Activated T-helper 17 cell treated with anti-CD3 and anti-CD28 coated beads, Interleukin-2, amount 50 U/mL, for 72 hours (primary cell): ENCODE measurements at places on chromosomes 4 and X. TPM values are rescaled to one million over a fixed set of nuclear protein-coding genes. Genes with fewer than 3 reads are reported as not detected.

DNA sequence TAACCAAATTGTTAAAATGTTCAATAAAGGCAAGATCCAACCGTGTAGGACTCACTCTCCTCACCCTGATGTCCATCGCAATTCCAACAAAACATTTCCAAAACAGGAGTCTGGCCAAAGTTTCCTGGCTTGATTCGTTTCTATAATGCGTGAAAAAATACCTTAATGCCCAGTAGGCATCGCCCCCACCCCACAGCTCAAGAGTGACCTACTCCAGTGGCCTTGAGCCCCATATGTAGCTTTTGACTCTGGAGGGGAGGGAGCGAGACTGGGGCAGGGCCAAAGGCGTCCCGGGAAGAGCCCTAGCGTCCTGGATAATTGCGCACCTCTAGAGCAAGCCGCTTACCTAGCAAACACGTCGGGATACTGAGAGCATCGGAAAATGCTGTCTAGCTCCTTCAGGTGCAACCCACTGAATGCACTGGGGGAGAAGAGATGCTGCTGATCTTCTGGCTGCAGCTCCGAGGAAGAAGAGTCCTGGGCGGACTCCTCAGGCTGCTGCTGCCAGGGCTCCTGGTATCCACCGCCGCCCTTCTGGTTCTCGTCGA lies 55.6 kb upstream of the NKAP start:
- no peak overlapping the region for H3K27ac ChIP-seq
- ATAC-seq = no peak
- no peak overlapping the region for H3K4me3 ChIP-seq

DNA sequence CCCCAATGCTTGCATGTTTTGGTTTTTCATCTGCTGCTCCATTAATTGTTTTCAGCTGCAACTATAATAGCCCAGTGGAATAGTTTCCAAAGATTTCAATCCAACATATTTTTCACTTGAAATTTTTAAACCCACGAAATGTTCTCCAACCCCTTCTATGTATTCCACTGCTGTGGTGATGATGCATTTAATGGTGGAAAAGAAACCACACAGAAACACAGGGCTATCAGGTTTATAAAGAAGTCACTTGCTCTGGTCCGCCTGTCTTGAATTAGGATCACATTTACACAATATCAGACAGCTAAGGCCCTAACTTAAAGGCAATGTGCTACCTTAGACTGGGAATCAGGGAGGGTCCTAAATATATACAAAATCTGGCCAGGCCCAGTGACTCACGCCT lies 35.0 kb downstream of the OPHN1 start:
- peaks cover 3% of the 10 kb centered on the region for H3K27me3 ChIP-seq
- no peaks in the 10 kb centered on the region for H3K4me1 ChIP-seq
- no peaks in the 10 kb centered on the region for H3K36me3 ChIP-seq
- H3K4me3 ChIP-seq = no peak overlapping the region

DNA sequence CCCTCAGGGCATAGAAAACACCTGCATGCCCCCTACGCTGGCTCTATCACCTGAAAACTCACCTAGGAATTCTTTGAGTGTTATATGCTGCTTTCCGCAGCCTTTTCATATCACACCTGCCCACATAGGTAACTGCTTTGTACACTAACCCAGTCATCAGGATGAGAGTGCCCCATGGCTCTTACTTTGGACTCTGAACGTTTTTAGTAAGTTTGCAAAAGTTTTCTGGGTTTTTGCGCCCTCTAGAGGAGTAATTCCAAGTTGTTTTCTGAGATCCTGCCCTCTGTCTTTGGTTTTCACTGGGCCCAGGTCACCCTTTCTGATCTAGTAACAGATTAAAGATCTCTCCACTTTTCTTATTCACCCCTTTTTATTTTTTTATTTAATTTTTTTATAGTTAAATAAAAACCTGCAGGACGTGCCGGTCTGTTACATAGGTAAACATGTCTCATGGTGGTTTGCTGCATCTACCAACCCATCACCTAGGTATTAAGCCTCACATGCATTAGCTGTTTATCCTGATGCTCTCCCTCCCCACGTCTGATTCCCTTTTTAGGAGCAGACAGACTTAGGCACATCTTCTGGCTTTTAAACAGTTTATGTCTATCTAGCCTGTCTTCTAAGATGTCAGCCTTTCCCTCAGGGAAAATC lies 139.2 kb downstream of the NWD2 start:
- no peak for ATAC-seq
- H3K36me3 ChIP-seq = no peaks in the 10 kb centered on the region
- no peak overlapping the region for H3K27ac ChIP-seq
- H3K4me3 ChIP-seq = no peak overlapping the region

- no peak for ATAC-seq
- no peaks in the 10 kb centered on the region for H3K27me3 ChIP-seq
- H3K36me3 ChIP-seq = no peaks in the 10 kb centered on the region
- H3K27ac ChIP-seq = no peak overlapping the region
- H3K4me1 ChIP-seq = no peaks in the 10 kb centered on the region
Measured at GRCh38 chr4:75612306-75612705, 18.0 kb downstream of the CDKL2 start.

RAI2 gene
- total RNA-seq = not detected

ADAM29 gene
- total RNA-seq = not detected

DNA sequence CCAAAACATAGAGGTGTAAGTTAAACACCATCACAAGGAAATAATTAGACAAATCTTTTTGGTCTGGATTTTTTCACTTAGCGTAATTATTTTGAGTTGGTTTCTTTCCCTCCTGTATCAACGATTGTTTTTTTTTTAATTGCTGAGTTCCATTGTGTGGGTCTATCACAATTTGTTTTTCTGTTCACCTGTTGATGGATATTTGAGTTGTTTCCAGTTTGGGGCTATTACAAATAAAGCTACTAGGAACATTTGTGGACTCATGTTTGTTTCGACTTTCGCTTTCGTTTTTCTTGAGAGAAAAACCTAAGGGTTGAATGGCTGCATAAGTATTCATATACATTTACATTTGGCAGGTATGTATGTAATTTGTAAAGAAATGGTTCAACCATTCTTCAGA lies 20.4 kb upstream of the FBXW7 start:
- peak overlapping the region; percentile 72 for H3K4me3 ChIP-seq
- no peak for ATAC-seq
- H3K4me1 ChIP-seq = peaks cover 34% of the 10 kb centered on the region

GRCh38 chrX:153984351-153985178 lies 12.0 kb downstream of the TMEM187 start:
- H3K4me1 ChIP-seq = peaks cover 10% of the 10 kb centered on the region
- peaks cover 8% of the 10 kb centered on the region for H3K36me3 ChIP-seq
- peak overlapping the region; percentile 84 for H3K27ac ChIP-seq
- peak overlapping the region; percentile 87 for H3K4me3 ChIP-seq
- peak; percentile 35 for ATAC-seq
- no peaks in the 10 kb centered on the region for H3K27me3 ChIP-seq

GRCh38 chr4:105555409-105555808 lies 3.0 kb downstream of the ARHGEF38 start:
- ATAC-seq = no peak
- H3K27me3 ChIP-seq = peaks cover 3% of the 10 kb centered on the region
- no peak overlapping the region for H3K4me3 ChIP-seq
- no peaks in the 10 kb centered on the region for H3K36me3 ChIP-seq
- H3K27ac ChIP-seq = no peak overlapping the region

- no peak overlapping the region for H3K27ac ChIP-seq
- ATAC-seq = no peak
- H3K4me1 ChIP-seq = no peaks in the 10 kb centered on the region
- no peaks in the 10 kb centered on the region for H3K36me3 ChIP-seq
- no peak overlapping the region for H3K4me3 ChIP-seq
Measured at GRCh38 chr4:69640289-69640688, 847 bp upstream of the UGT2A2 start.

- no peak overlapping the region for H3K4me3 ChIP-seq
- H3K36me3 ChIP-seq = no peaks in the 10 kb centered on the region
- no peaks in the 10 kb centered on the region for H3K27me3 ChIP-seq
- no peak for ATAC-seq
- peaks cover 5% of the 10 kb centered on the region for H3K4me1 ChIP-seq
Measured at GRCh38 chrX:110414679-110415439, 56.2 kb downstream of the RTL9 start.

STOX2 gene
- total RNA-seq = not detected

CENPU gene
- total RNA-seq = 48.6 TPM

GRCh38 chr4:79865201-79865597 lies 207.8 kb downstream of the ANTXR2 start:
- no peak overlapping the region for H3K27ac ChIP-seq
- no peak overlapping the region for H3K4me3 ChIP-seq
- H3K36me3 ChIP-seq = no peaks in the 10 kb centered on the region

PAGE3 gene
- not detected for total RNA-seq

BMPR1B gene
- not detected for total RNA-seq

DCAF12L2 gene
- not detected for total RNA-seq
